Fibroblast of the aortic adventitia (primary cell): ENCODE measurements at places on chromosomes 6 and 20.

DNA sequence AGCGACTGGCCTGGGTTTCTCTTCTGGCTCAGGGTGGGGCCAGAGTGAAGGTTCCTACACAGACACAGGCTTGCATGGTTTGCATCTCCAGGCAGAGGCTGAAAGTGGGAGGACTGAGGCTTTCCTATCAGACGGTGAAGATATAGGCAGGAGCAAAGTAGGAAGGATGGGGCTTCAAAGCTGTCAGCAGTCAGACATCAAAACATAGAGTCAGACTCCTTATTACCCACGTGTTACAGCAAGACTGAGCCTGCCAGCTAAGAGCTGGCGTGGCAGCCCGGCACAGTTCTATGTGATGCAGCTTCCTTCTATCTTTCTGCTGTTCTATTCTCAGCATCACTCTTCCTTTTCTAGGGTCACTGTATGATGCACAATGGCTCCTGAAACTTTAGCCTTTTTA is 445.1 kb downstream of the DOK5 start:
- DNase-seq = no peak

DNA sequence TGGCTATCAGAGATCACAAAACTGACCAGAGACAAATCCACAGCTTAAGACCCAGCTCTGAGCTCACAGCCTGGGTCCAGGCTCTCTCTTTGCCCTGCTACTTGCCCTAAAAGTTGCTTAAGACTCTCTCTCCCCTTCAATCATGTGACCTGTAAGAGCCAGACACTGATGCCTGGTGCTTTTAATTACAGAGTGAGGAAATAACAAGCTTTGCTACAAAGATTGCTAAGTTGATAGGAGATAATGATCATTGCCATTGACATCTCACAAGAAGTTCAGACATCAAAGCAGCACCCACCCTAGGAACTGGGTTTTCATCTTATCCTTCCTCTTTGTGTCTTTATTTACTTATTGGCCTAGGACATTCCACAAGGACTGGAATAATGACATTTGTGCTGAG is 125.9 kb upstream of the CD93 start:
- DNase-seq = no peak

DNA sequence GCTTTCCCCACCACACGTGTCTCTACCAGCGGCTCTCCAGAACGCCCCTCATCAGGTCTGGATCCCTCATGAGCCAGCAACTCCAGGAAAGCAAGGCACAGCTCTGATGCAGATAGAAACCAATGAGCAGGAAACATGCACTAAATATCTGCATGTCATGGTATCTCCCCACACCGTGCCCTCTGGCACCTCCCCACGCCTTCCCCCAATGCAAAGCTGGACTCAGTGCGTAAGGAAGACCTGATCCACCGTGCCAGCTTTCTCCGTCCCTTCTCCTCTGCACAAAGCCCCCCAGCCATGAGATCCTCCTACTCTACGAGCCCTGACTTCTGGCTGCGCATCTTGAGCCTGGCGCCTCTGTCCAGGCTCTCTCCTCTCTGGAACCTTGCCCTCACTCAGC is 9.4 kb downstream of the PDE10A start:
- DNase-seq = no peak

- no peak for DNase-seq
These were observed 30.1 kb downstream of the GMDS start for GRCh38 chr6:2215342-2215741.

DNA sequence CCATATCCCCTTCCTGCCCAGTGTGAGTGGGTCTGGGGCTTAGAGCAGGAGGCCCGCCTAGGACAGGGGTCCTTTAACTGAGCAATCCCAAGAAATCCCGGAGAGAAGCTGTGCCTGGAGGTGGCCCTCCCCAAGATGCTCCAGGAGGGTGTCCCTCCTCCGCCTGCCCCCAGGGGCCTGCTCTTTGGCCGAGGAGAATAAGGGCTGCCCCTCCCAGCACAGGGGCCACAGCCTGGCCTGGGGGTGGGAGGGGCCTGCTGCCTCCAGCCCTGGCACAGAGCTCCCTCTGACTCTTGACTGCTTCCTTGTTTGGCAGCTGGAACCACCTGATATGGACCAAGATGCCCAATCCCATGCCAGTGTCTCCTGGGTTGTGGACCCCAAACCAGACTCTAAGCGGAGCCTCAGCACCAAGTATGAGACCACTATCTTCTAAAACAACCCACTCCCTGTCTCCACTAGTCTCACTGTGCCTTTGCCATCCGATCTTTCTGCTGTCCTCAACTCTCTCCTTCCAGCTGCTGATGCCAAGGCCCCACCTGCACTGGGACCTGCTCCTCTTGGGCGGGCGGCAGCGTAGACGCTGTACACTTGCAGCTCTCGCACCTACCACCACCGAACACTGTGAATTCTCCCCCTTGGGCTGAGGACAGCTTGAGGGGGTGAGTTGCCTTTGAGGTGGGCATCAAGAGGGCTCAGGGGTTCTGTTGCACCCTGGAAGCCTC is 54.3 kb downstream of the TCP11 start:
- no peak for DNase-seq

DNA sequence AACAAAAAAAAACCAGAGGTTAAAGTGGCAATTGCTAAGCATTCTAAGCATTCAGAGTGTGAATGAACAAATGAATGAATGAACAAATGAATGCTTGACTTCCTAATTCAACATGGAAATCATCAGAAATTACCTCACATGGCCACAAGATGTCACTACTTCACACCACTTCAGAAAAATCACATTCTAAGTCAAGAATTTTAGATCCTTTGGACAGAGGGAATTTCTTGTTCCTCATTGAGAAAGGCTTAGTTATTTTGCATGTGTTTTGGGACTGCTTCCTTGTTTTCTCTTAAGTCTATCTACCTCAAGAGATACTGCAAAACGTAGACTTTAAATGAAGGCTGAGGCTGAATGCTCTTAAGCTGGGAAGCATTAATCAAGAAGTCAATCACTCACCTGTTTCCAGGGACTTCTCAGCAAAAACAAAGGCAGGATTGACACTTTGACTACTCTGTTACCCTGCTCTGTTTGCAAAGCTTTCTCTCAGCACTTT is 120.2 kb downstream of the MBOAT1 start:
- DNase-seq = peak; percentile 67
